ENCODE measurements at places on chromosomes 3 and 15. TPM values are rescaled to one million over a fixed set of nuclear protein-coding genes. Genes with fewer than 3 reads are reported as not detected.

DNA sequence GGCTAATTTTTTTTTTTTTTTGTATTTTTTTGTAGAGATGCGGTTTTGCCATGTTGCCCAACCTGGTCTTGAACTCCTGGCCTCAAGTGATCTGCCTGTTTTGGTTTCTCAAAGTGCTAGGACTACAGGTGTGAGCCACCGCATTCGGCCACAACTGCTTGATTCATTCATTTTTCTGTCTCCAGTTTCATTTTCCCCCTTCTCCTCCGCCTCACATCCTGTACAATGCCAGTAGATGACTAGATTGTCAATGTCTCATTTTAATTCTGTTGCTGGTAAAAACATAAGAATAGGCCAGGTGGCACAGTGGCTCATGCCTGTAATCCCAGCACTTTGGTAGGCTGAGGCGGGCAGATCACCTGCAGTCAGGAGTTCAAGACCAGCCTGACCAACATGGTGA lies 12.0 kb upstream of the ZNF592 start:
- DNase-seq: peak; percentile 65

- no peak for DNase-seq
Observed at GRCh38 chr15:87228460-87228859, 1028.1 kb downstream of the NTRK3 start.

GRCh38 chr3:45506751-45507391 lies 87.7 kb upstream of the LIMD1 start:
- no peak for DNase-seq

DNA sequence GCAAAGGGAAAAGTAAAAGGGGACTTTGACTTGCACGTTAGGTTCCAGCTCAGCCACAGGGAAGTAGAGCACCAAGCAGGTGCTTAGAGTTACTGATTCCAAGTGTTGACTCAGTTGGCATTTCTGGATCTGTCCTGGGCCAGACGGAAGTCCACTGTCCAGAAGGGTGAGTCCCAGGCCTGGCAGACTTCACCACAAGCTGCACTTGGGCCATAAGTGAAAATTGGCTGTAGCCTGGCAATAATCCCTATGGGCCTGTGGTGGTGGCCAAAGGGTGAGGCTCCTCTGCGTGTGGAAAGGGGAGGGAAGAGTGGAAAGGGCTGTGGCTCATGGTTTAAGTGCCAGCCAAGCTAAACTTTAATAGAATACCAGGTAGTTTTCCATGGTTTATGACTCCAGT lies 121.5 kb downstream of the DTWD1 start:
- DNase-seq: no peak

GRCh38 chr3:127858937-127859336 lies 36.6 kb upstream of the MGLL start:
- DNase-seq: no peak

DNA sequence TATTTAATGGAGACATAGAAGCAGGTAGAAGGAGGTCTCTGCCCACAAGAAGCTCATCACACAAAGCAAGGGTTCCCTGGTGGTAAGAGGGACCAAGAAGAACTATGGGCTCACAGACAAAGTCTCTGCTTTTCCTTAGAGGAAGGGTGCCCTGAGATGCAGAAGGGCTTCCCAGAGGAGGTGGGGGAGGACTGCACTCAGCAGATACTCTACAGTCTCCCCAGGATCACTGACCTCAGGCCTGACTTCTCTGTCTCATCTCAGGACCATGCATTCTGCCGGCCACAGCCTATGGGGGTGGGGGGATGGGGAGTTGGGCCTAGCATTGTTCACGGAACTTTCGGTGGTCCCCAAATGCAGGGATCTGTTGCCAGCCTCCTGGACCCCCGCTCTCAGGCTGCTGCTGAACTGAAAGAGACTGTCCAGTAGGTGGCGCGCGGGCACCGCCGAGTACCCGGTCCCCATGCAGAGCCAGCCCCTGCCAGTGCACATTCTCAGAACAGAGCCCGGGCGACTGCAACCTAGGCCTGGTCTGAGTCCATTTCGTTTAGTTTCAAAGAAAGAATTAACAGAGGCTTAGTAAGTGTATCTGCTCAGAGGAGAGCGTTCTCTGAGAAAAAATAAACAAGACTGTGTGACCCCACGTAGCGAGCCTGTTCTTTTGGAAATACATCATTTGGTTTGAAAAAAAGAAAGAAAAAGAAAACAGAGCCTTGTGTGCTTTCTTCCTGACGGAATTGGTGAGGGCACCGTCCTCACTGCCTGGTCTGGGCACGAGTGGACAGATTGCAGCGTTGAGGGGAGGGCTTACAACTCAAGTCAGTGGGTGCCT lies 74.1 kb downstream of the LRTM1 start:
- DNase-seq: peak; percentile 87

- no peak for DNase-seq
Observed at GRCh38 chr3:55877703-55878102, 390.6 kb upstream of the WNT5A start.

GRCh38 chr3:112931736-112932521 lies 43.0 kb downstream of the CD200R1 start:
- peak; percentile 62 for DNase-seq

- DNase-seq: no peak
Observed at GRCh38 chr3:148954981-148955380, 36.4 kb upstream of the GYG1 start.

DNA sequence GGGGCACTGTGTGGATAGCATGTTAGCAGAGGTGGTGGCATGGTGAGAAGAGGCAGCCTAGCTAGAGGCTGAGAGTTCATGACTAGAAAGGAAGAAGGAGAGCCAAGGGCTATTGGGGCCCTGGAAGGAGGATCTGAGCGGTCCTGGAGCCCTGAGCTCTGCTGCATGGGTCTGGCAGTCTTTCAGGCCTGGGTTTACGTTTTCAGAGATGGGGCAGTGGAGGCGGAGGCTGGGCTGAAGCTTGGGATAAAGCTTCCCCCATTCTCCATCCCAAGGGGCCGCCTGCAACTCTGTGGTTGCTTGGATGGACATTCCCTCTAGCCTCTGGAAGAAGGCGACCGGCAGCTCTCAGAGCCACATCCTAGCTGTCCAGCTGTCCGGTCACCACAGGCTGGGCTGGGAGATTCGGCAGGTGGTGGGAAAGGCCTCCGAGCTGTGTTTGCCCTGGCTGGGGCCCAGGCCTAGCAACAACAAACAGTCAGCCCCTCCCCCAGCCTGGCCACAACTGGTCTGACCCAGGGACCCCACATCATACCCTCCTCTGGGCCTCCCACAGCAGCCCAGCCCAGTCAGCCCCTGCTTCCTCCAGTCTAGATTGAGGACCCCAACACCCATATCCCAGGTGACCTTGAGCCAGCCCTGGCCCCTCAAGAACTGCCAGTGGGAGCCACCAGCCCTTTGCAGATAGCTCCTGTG lies 1.8 kb upstream of the SLC38A3 start:
- no peak for DNase-seq

- no peak for DNase-seq
Observed at GRCh38 chr3:46383951-46384330, 13.2 kb downstream of the CCR5 start.

GRCh38 chr3:50545781-50546180 lies 21.8 kb downstream of the C3orf18 start:
- DNase-seq: no peak

GRCh38 chr15:85354461-85354860 lies 25.9 kb upstream of the AKAP13 start:
- no peak for DNase-seq

DNA sequence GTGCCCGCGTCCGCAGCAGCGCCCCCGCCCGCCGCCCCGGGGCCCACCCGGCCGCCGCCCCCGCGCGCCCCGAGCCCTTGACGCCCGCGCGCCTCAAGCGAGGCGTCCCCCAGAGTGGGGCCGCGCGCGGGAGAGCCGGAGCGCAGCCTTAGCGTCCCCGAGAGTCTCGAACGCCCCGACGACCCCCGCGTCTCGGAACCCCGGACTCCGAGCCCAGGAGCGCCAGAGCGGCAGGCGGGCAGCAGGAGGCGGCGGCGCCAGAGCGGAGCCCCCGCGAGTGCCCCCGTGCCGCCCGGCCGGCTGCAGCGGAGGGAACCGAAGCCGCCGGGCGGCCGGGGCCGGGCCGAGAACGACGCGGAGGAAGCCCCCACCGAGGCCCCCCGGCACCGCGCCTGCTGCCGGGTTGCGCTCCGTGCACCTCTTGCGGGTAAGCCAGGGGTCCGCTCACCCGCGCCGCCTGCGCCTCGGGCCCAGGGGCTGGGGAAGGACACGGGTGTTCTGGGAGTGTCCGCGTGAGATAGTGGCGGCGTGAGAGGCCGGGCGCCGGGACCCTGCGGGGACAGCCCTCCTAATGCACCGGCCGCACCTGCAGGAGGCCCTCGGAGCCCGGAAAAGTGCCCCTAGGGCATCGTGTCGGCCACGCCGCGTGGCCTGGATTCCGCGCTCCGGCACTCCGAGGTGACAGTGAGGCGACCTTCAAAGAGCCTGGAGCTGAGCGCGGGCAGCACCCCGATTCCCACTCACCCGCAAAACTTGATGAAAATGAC lies 52.0 kb upstream of the ULK4 start:
- DNase-seq: peak; percentile 92

DNA sequence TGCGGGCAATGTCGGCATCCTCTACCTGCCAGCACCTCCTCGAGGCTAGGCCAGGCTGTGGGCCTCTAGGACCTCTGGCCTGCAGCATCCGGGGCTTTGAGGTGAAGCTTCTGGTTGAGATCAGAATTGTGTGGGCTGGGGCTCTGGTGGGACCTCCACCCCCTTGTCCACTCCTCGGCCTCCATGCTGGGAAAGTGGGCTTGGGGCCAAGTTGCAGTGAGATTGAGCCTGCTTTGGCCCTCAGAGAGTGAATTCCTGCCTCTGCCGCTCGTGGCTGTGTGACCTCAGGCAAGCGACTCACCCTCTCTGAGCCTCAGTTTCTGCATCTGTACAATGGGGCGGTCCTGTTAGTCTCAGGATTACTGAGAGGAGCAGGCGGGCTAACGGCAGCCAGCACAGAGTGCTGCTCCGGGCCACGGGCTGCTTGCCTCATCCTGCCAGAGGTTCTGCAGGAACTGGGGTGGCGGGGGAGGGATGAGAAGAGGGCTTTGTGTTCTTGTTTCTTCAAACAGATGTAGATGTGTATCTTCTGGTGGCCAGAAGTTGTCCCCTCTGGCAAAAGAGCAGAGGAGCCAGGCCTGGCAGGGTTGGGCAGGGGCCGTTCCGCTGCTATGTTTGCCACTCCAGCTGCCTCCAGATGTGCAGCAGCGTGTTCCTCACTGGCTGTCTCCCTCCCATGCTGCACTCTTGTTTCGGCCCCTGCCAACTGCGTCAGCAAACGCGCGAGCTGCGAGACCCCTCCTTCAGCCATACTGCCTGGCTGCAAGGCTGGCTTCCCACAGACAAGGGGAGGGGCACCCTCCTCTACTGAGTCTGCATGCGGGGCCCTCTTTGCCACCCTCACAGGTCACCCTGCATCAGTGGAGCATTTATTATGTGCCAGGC lies 33.7 kb downstream of the FBLN2 start:
- DNase-seq: peak; percentile 67

DNA sequence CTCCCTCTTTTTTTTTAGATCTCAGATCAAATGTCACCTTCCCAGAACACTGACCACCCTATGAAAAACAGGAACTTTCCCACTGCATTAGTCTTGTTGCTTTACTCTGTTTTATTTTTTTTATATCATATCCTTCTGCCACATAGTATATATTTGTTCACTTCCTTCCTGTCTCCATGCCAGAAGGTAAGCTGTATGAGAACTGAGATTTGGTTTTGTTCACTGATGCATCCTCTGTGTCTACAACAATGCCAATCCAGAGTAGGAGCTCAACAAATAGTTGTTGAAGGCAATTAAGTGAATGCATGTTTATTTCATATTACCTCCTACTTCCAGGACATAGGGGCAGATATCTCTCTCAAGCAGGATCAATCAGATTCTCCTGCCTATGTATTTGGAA lies 114.4 kb downstream of the TPRG1 start:
- no peak for DNase-seq

GRCh38 chr3:166285001-166285400 lies 447.8 kb upstream of the BCHE start:
- DNase-seq: no peak

DNA sequence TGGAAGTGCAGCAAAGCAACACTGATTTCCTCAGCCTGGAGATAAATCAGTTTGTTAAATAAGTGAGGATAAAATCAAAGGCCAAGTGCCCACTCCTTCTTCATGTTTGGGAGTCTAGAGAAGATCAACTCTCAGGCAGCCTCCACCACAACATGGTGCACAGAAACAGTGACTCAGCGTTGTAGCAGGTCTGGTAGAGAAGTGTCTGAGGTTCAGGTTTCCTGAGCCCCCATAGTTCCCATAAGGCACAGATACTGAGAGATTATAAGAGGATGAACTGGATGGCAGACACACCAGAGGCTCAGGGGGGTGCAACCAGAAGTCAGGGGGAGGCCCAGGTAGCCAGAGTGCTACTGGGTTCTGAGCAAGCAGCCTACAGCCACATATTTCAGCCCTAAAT lies 166.7 kb downstream of the FRMD5 start:
- no peak for DNase-seq

GRCh38 chr15:95429345-95429744 lies 901.2 kb upstream of the NR2F2 start:
- DNase-seq: no peak

DNA sequence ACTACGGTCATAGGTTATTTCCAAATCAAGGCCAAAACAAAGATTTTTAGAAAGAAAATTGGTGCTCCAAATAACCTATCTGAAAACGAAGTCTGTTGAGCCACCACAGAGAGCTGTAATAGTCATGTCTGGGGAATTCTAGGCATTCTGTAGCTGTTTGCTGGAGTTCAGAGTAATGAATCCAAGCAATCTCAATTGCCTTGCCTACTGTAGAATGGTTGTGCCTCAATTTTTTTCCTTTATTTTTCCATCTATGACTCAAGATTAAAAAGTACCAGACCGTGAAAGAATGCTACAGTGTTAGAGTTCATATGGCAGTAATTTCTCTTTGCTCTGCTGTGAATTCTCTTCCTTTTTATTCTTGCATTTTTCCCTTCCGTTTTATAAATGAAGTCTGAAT lies 1007.2 kb upstream of the ALCAM start:
- no peak for DNase-seq

- no peak for DNase-seq
Observed at GRCh38 chr3:157274644-157275137, 114.7 kb upstream of the CCNL1 start.

DNA sequence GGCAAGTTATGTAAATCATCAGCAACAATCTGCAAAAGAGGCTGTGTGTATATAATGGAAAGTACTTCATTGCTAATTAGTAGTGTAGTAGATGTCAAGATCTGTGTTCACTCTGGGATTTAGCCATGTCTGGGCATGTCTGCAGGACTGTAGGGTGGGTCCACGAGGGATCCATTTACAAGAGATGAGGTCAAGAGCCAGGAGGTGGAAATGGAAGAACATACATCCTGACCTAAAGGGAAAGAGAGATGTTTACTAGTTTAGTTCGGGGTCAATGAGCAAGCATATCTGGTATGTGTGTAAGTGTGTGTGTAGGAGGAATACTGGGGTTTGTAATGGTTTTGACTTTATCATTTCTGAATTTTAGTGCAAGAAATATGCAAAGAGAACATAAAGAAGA lies 171.5 kb upstream of the NANOGP8 start:
- DNase-seq: no peak

Gene C3orf49
- total RNA-seq: not detected

Gene C3orf22
- total RNA-seq: not detected

Gene RHOV
- not detected for total RNA-seq

Gene EIF4E3
- 37.1 TPM for total RNA-seq

Gene CYP8B1
- not detected for total RNA-seq

Gene PIGZ
- 5.1 TPM for total RNA-seq

Gene ST8SIA2
- total RNA-seq: not detected

Gene MITF
- 10.9 TPM for total RNA-seq

Gene GOLIM4
- total RNA-seq: 35.7 TPM

Gene NEK10
- total RNA-seq: 1.7 TPM

Gene LOXL1
- 8.4 TPM for total RNA-seq

Gene SLC7A14
- not detected for total RNA-seq

Gene AHSG
- 0.30 TPM for total RNA-seq

Gene SLC28A2
- not detected for total RNA-seq

Gene KCNH8
- total RNA-seq: 2.2 TPM

All from spleen (tissue), 13 donors.